ENCODE measurements at places on chromosomes 4 and X.

GRCh38 chr4:121938282-121939092 lies 13.4 kb downstream of the TRPC3 start:
- no peak for DNase-seq

DNA sequence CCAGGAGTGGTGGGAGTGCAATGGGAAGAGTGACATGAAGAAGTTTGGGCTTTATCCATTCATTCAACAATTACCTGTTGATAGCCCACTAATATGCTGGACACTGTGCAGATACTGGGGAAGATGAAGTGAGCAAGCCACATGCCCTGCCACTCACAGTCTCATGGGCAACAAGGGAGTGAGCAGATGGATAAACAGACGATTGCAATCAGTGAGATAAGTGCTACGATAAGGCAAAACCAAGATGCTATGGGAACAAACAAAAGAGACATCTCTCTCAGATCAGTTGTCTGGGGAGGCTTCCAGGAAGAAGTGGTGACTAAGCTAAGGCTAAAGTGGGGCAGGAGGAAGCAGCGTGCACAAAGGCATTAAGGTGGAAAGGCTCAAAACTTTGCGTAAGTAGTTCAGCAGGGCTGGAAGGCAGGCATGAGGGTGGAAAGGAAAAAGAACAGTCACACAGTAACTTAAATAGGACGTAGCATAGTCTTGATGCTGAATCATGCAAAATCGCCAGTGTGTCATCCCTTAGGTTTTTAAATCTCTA lies 31.7 kb downstream of the GAB3 start:
- DNase-seq = no peak

- no peak for DNase-seq
These were observed 41.8 kb downstream of the FGF13 start for GRCh38 chrX:138669693-138670092.

DNA sequence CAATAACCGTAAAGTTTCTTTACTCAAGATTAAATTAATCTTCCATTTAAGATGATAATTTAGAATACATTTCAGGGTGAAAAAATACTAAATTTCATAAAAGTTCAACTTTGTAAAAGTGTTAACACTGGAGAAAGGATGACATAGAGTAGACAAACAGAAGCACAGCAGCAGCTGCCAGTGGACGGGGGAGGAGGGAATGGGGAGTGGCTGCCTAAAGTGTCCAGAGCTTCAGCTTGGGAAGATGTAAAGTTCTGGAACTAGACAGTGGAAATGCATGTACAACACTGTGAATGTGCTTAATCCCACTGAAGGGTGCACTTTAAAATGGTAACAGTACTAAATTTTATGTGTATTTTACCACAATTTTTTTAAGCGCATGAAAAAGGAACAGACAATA lies 39.9 kb downstream of the RELL1 start:
- no peak for DNase-seq

Data from thymus (tissue), 14 donors.